HS-27A (cell line): ENCODE measurements at places on chromosomes 12 and 14.

DNA sequence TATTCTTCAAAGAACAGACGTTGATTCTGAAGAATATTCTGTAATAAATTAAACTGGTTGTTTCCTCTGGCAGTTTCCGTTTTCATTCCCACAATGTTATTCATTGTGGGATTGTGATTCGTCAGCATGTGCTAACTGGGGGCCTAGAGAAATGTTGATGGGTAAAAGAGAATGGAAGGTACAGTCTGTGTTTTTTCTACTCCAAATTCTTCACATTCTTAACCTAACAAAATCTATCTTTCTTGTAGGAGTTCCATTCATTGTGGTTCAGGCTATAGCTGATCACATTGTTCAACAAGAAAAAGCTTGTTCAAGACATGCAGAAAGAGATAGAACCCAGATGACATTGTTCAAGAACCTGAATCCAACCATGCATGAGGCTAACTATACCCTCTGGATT lies 5.9 kb downstream of the CD163 start:
- DNase-seq: no peak

- DNase-seq: no peak
Observed at GRCh38 chr12:78192979-78193378, 362.3 kb downstream of the NAV3 start.

- DNase-seq: no peak
Observed at GRCh38 chr14:35375558-35376025, 29.0 kb downstream of the NFKBIA start.

- DNase-seq: no peak
Observed at GRCh38 chr12:33614630-33615029, 175.0 kb upstream of the SYT10 start.

GRCh38 chr12:57434517-57435223 lies at the start of gene INHBC:
TSS of gene INHBC (plus strand) at chr12:57434784. CDS start at chr12:57434887, 103 bp downstream.
- DNase-seq: no peak

DNA sequence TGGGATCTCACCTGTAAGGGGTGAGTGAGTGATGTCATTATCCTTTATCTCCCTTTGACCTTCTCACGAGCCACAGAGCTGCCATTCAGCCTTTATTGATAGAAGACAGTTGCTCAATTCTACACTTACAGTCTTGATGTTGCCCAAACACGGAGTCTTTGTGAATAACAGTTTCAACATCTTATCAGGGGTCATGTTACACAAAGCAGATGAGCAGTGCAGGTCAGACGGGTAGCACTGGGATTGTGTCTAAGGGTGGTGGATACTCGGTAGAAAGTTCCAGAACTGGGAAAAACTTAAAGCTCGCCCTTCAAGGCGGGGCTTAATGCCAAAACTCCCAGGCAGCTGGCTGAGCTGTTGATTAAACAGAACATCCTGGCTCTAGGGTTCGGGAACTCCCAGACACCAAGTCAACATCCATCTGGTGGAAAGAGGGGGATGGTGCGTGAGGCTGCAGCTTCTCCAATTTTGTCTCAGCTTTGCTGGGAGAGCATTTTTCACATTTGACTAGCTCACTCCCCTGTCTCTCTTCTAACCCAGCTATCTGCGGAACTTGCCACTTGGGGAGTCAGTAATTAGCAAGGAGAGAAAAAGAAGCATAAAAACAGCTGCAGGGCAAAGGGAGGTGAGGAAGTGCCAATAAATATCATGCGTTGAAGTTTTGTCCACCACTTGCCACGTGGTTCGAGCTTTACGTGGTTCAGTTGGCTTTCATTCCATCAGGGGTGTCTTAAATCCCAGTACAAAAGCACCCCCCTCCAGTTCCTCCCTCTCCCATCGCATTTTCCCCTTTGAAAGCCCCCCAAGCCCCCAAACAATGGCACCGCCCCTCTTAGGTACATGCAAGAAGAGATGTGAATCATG lies 31.0 kb downstream of the FOXN4 start:
- no peak for DNase-seq

GRCh38 chr12:2390850-2391390 lies 338.1 kb downstream of the CACNA1C start:
- no peak for DNase-seq

DNA sequence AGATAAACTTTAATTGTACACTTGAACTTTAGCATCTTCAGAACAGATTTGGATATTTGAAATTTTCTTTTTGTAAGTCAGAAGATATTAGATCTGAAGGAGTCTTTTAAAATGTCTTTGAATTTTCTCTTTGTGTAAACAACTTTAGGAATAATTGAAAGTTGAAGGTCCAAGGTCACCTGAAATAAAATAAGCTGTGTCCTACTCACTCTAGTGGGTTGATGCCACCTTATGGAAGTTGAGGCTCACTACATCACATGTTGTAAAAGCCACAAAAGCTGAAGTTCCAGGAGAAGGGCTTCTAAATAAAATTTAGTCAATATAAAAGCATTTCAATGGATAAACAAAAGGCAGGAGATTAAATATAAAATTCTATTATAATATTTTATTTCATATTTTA lies 122.0 kb upstream of the ATXN7L3B start:
- DNase-seq: no peak

DNA sequence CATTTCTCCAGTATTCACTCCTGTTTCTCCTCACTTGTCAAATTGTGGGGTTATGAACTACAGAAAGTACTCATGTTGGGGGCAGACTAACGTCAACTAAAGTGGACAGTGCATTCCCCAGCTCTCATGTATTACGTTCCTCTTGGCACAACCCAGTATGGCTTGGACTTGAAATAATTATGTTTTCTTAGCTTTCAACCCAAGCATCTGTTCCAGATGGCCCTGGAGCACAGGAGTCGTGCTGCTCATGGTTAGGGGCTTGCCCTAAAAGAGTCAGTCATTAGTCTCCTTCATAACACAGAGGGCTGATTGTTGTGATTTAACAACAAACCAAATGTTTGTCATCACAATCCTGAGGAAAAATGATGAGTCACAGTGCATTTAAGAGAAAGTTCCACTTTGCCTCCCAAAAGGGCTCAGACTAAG lies 154.4 kb downstream of the RPAP3 start:
- no peak for DNase-seq

GRCh38 chr12:80710727-80711449 lies 3.5 kb downstream of the MYF6 start:
- DNase-seq: no peak

GRCh38 chr12:27280412-27280811 lies 36.3 kb downstream of the STK38L start:
- no peak for DNase-seq

- no peak for DNase-seq
Observed at GRCh38 chr14:68513137-68513536, 279.7 kb downstream of the ZFP36L1 start.

- no peak for DNase-seq
Observed at GRCh38 chr12:19896041-19896440, 456.7 kb downstream of the AEBP2 start.

DNA sequence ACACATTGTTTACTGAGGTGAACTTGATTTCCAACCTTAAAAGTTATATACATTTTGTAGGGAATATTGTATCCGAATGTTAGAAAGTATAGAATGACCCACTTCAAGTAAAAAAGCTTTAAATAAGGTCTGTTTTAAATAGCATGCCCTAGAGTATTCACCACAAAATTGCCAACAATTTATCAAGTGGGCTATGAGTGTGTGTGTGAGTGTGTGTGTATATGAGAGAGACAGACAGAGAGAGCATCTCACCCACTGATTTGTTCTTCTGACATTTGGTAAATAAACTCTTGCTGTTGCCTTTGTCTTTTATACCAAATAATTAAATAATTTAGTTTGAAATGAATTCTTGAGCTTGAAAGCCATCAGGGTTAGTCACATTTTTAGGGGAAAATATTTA lies 29.8 kb upstream of the RAP1B start:
- DNase-seq: no peak

GRCh38 chr12:96981911-96982310 lies 74.9 kb downstream of the NEDD1 start:
- DNase-seq: no peak

DNA sequence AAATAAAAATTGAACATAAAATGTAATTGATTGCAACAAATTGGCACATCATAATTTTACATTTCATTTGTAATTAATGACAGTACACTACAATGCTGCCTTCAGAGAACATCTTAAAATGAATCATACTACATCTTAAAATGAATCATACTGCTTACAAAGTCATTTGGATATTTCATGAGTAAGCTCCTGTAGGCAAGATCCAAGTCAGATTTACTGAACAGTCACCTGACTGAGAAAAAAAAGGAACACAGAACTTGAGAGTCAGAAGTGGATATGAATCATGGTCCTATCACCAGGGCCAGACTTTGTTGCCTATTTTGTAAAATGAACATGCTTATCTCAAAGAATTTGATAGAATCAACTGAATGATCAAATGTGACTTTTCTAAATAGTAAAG lies 32.7 kb upstream of the FBLN5 start:
- peak; percentile 45 for DNase-seq

- DNase-seq: no peak
Observed at GRCh38 chr14:70692210-70692609, 50.5 kb downstream of the TTC9 start.

DNA sequence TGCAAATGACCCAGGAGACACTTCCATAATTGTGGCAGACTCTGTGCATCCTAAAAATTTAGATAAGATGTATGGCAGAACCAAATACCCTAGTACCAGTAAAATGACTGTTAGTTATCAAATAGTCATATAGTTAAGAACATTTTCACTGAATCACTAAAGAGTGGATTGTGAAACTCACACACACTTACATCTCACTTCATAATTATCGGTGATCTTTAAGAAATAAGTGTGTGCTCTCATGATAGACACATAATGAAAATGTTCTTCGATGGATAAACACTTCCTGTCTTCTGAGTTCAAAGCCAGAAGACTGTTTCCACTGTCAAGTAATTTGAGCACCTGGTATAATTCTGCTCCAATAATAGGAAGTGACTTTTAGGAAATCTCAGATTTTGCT lies 19.1 kb upstream of the KLRB1 start:
- no peak for DNase-seq

DNA sequence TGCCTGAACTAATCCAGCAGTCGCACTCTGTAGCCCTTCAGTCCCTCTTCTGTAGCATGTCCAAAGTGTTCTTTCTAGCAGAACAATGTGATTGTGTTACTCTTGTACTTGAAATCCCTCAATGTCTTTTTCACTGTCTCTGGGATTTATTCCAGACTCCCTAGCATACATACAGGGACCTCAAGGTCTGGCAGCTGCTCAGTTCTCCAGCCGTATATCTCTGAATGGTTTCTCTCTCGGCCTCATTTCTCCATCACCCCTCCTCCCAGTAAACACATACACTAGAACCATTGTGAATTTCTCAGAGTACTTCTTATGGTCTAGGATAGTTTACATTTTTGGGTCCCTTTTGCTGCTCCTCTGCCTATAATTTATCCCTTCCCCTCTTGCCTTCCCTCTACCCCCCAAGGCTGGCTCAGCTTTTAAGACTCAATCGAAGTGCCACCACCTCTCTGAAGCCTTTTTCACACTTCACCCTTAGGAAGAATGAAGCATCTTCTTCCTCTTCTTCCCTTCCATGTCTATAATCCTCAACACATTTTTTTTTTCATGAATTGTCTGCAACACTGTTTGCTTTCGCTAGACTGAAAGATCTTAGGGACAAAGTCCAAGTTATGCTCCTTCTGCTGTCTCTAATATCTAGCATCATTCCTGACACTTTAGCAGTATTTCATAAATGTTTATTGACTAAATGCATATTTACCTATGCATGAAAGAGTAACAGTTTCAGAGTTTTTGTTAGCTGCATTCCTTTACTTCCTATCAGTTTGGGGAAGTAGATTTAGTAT lies 446.1 kb downstream of the ZFP36L1 start:
- no peak for DNase-seq
